ENCODE measurements at places on chromosomes 1 and 21.

DNA sequence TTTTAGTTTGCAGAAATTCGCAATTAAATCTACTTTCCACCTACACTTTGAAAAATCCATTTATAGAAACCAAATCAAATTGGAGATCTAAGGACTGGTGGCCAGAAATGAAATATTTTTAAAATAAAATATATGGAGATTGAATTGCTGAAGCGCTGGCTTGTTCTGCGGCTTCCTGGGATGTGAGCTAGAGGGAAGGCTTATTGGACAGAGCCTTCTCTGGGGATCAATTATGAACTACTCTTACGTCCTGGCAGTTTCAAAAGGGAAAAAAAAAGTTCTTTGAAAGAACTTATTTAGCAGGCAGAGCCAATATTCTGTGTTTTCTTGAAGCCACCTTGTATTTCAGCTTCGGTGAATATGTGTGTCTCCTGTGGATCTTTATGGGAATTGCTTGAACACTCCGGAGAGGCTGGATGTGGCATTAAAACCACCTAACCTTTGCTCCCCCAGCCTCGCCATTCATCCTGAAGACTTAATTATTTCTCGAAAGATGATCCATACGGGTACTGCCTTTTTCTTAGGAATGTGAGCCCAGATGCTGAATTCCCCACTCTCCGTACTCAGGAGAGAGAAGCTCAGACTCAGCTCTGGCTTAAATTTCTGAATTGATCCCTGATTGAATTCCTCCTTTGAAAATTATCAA lies 478.9 kb upstream of the VAMP3 start:
- DNase-seq, result no peak

DNA sequence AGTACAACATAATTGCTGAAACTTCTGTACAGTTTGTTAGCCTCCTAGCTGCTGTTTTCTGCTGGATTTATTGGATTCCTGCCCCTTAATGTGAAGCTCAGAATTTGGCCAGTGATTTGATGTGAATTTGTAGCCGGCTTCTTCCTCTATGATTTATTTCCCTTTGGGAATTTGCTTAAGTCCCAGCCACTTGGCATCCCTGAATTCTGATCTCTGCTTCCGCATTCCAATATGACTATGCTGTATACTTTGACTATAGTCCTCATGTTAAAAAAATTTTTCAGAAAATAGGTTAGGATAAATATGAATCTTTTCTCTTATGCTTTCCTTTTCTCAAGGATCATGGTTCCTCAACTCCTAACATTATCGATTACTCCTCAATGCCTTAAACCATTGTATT lies 12.4 kb upstream of the LRIF1 start:
- no peak for DNase-seq

DNA sequence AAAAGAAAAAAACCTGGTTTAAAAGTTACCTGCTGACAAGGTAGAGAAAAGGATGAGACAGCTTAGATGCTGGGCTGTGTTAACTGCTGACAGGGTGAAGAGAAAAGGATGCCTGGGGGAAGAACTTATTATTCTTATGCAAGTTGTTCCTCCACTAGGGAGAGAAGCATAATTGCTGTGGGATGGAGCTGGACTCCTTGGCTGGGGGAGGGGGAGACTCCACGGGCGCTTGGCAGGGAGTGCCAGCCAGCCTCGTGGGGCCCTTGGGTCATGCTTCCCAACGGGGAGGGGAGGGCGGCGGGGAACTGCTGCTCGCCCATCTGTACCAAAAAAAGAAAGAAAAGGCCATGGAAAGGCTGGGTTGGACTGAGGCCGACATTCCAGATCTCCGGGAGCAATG lies 47.2 kb downstream of the SYCP1 start:
- no peak for DNase-seq

DNA sequence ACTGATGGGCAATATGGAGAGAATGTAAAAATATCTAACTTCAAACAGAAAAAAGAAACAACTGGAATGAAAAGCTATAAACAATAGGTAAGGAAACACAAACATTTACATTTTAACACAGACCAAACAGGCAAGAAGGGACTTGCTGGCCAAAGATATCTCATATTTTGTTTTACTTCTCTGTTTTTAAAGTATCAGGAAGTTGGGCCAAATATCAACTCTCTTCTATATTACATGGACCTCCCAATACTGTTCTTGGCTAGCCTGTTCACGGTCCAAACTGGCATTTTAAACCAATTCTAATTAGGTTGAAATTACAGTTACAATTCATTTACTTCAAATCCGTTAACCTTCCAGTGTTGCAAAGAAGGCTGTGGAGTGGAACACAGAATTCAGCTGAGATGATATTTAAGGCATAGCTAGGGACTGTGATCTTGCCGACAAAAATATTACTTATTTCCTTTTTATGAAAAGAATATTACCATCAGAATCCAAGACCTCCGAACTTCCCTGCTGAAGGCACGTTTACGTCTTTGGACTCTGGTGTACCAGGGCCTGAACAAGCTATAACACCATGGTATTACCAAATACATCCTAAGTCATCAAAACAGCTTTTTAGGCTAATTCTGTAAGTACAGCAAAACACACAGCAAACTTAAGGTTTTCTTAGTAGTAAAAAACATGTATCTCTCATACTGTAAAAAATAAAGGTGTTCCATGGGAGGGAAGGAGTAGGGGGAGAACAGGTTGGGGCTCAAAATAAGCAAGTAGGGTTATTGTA lies 165.4 kb downstream of the RUNX1 start:
- DNase-seq, result no peak

GRCh38 chr1:94709891-94710581 lies 110.1 kb upstream of the SLC44A3 start:
- no peak for DNase-seq

DNA sequence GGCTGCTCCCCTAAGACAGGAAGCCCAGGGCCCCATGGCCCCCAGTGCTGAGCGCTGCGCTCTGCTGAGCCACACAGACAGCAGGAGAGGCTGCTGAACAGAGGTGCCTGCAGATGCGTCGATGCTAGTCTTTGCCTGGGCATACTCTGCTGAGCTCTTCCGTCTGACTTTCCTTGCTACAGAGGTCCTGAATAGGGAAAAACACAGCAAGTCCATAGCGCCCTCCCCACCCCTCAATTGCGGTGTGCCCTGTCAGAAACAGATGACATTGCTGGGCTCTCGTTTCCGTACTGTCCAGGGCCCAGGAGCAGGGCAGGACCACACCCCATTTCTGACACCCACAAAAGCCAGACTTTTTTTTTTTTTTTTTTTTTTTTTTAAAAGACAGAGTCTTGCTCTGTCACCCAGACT lies 252.5 kb downstream of the SDCCAG8 start:
- DNase-seq, result no peak
